GF-D8 (cell line): ENCODE measurements at places on chromosomes 2 and 18.

DNA sequence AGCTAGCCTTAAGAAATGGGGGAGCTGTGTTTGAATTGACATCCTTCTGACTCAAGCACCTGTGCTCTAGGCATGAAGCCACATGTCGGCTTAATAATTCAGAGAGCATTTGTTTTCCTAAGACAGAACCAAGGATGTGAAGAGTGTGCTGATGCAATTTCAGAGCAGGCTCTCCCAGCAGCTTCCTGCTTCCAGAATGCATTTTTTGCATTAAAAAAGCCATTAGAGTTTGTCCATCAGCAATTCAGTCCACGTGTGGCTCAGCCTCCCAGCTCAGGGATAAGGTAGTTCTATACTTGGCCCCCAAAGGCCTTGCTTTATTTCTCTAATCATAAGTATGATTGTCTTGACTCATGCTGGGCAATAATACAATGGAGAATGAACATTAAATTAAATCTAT is 37.7 kb downstream of the DOCK10 start:
- DNase-seq = no peak

DNA sequence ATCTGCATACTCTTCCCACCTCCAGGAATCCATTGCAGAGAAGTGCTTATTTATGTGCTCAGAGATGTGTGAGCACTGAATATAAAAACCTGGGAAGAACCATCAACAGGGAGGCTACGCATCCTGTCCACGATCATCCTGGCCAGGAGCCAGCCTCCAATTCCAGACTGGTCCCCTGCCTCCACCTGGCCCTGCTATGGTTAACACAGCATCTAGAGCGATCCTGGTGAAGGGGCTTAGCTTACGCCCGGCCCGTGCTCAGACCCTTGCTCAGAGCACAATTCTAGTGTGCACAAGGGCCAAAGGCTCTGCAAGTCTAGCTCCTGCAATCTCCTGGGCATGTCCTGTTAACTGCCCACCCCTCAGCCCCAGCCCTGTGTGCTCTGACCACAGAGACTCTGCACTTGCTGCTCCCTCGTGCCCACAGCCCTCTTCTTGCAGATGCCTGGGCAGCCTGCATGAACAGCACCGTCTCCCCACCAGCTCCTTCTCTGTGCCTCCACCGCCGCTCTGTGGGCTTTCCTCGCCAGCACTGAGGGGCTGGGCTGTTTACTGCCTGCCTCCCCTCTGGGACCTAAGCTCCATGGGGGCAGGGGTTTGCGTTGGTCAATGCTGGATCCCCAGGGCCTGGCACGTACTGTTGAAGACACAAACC is 6.5 kb downstream of the PER2 start:
- DNase-seq = no peak

DNA sequence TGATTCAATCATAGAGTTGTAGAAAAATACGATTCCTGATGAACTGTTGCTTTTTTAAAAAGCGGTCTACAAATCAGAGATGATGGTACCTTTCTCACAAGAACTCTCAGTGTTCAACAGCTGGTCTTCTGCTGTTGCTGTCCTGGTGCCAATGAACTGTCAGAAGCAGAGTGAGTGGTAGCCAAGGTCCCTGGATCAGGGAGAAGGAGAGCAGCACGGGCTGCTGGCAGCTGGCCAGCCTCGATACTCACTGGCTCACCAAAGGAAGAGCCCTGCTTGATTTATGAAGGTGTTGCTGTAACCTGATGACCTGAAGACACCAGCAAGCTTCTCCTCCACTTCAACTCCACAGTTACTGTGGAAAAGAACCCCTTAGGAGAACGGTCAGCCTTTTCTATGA is 300.8 kb upstream of the SOX11 start:
- DNase-seq = no peak

DNA sequence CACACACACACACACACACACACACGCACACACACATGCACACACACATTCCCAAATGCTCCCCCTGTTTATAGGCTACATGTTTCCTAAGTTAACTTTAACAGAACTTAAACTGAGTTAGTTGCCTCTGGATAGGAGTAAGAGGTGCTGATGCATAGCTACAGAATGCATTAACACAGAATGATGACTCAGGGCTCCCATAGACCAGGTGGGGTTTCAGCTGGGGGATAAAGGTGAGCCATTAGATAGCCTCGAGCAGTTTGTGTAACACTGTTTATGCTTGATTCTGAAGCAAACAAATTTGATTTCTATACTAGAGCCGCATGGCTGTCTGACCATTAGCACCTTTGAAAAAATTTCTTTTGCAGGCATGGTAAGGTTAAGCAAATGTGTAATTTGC is 741.0 kb downstream of the PLCL1 start:
- DNase-seq = no peak

GRCh38 chr2:201794294-201794693 is 12.0 kb upstream of the CDK15 start:
- DNase-seq = no peak

- DNase-seq = no peak
Observed at GRCh38 chr2:167103757-167104133, 215.5 kb downstream of the XIRP2 start.

GRCh38 chr2:147031897-147032296 is 812.9 kb upstream of the ACVR2A start:
- DNase-seq = no peak

DNA sequence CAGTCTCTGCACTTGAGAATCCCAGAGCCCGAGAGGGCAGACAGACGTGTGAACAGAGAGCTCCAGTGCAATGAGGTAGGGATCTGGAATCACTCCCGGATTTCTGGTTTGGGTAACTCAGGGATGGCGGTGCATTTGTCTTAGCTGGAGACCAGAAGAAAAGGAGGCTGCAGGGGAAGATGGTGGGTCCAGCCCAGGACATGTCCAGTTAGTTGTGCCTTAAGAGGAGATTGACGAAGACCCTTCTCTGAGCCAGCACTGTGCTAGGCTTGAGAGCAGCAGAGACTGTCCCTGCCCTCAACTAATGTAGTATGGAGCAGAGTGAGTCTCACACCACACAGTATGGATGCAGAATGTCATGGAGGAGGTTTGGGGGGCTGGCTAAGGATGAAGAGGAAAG is 150.6 kb upstream of the COPS8 start:
- DNase-seq = no peak

DNA sequence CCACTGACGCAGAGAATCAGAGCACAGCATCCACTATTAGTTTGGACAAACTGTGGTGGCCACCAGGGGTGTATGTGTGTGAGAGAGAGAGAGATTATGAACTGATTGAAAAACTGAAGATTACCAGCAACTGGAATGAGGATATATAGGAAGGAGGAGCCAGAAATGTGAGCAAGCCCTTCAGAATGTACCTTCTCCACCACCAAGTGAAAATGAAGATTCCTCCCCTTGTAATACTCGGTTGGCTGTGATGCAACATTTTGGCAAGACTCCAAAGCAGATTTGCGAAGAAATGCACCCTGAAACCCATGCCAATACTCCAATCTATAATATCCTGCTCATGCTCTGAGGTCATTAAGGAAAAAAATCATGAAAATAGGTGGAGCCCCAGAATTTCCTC is 121.2 kb upstream of the SLC35G4 start:
- no peak for DNase-seq

GRCh38 chr18:46324087-46324955 is 220.1 kb downstream of the HAUS1 start:
- peak; percentile 25 for DNase-seq

DNA sequence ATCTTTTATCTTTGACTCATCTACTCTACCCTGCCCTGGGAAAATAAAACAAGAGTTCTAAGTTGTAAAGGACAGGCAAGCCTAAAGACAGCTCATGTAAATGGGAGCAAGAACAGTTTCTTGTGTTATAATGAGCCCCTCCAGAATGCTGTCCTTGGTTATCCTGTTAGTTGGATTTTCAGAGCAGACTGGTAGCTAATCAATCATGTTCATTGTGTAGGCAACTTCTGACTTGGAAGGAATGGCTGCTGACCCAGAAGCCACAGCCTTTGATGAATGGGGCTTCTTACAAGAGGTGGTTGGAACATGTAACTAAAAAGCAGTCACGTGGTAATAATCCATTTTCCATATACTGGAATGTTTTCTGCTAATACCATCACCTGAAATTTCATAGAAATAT is 254.2 kb downstream of the AGPS start:
- no peak for DNase-seq

DNA sequence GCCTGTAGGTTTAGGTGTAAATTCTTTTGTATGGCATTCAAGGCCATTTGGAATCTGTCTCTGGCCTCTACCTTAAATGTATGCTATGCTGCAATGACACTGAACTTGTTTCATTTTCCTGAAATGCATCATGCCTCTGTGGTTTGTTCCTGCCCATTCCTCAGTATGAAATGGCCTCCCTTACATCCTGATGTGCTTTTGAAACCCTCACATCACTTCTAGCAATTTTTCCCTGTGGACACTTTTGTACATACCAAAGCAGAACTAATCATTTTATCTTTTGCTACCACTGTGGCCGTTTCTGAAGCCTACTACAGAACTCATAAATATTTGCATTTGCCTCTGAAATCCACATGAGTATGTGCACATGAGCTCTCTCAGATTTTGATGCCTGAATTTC is 557.2 kb downstream of the ERBB4 start:
- no peak for DNase-seq

GRCh38 chr18:49476664-49477411 is 10.2 kb downstream of the C18orf32 start:
- peak; percentile 91 for DNase-seq

- no peak for DNase-seq
Observed at GRCh38 chr18:23053776-23054457, 81.4 kb upstream of the CABLES1 start.

DNA sequence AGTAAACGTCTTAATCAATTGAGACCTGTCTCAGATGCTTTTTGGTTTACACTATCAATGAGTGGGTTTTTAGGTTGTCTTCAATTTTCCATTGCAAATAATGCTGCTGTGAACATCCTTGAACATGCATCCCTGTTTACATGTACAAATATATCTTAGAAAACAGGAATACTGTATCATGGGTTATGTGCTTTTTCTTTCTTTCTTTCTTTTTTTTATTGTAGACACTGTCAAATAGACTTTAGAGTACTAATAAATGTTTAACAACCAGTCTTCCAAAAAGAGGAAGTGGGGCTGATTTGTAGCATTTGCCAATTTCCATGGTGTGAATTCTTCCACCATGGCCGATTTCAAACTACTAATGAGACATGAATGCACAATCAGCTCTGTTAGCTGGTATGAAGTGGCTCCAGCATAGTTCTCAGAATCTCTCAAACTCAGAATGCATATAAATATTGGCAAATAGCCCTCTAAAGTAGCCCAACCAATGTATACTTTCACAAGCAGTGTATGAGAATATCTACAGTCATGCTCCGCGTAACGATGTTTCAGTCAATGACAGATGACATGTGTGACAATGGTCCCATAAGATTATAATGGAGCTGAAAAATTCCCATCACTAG is 50.3 kb upstream of the B3GNT2 start:
- DNase-seq = peak; percentile 16

GRCh38 chr2:241570961-241571581 is 12.5 kb downstream of the BOK start:
- DNase-seq = no peak

GRCh38 chr18:77061946-77062517 is 70.6 kb downstream of the MBP start:
- peak; percentile 65 for DNase-seq

- no peak for DNase-seq
Observed at GRCh38 chr2:112433932-112434730, 686 bp upstream of the RGPD8 start.

- no peak for DNase-seq
Observed at GRCh38 chr2:172083628-172084394, 1.5 kb upstream of the DLX1 start.

GRCh38 chr2:46878886-46879285 is 36.7 kb downstream of the MCFD2 start:
- no peak for DNase-seq

- DNase-seq = no peak
Observed at GRCh38 chr2:75324861-75325284, 125.6 kb upstream of the TACR1 start.

GRCh38 chr18:49487711-49488310 is 777 bp upstream of the C18orf32 start:
- DNase-seq = no peak

- DNase-seq = no peak
Observed at GRCh38 chr2:3814706-3815245, 111.4 kb downstream of the DCDC2C start.

- DNase-seq = no peak
Observed at GRCh38 chr2:57886161-57886786, 160.3 kb upstream of the VRK2 start.

DNA sequence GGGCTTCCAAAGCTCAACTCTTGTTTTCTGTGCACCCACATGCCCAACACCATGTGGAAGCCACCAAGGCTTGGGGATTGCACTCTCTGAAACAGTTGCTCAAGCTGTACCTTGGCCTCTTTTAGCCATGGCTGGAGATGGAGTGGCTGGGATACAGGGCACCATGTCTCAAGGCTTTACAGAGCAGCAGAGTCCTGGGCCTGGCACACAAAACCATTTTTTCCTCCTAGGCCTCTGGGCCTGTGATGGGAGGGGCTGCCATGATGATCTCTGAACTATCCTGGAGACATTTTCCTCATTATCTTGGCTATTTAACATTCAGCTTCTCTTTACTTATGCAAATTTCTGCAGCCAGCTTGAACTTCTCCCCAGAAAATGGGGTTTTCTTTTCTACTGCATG is 179.7 kb upstream of the LRP1B start:
- no peak for DNase-seq

GRCh38 chr2:42089340-42089925 is 41.6 kb downstream of the PKDCC start:
- DNase-seq = no peak

DNA sequence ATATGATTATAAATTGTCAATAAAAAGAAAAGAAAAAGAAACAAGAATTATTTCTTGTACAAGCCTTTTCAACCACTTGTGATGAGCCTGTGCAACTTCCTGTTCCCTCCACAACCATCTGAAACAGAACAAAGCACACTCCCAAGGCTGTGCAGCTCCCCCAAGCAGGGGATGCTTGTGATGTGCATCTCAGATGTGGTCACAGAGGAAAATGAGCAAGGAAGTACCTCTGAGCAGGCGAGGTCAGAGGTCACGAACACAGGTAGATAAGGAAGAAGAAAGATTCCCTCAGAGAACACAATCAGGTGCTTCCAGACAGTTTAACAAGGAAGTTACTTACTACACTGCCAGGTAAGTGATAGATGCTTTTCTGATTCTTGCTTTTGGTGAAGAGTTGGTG is 274.8 kb upstream of the SLC39A10 start:
- DNase-seq = no peak
